Hepatocyte (in vitro differentiated cells): ENCODE measurements at places on chromosomes 5 and 9. TPM values are rescaled to one million over a fixed set of nuclear protein-coding genes. Genes with fewer than 3 reads are reported as not detected.

DNA sequence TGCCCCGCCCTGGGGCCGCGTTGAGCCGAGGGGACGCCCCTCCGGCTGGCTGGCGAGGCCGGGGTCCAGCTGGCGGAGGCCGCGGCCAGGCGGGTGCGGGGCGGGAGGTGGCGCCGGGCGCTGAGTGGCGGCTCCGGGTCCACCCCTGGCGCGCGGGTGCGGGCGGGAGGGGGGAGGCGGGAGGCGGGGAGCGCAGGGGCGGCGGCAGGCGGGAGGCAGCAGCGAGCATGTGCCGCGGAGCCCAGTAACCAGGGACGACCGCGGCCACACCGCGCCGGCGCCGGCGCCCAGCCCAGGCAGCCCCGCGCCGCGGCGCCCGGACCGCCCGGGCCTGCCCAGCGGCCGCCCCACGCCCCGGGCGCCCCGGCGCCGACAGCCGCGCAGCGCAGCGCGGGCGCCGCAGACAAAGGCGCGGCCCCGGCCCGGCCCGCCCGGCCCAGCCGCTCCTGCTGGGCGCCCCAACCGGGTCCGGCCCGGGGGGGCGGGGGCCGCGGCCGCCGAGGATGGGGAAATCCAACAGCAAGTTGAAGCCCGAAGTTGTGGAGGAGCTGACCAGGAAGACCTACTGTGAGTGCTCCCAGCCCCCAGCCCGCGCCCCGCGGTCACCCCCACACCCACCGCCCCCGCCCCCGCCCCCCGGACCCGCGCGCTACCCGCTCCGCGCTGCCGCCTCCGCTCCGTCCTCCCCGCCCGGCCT, at the start of gene NCS1:
Gene NCS1, plus strand, starts transcription at position 244 of the 697 bp plus-strand sequence. Its CDS starts 260 bp downstream, at position 504.
- no peaks in the 10 kb centered on the region for H3K36me3 ChIP-seq
- H3K4me1 ChIP-seq, result peaks cover 10% of the 10 kb centered on the region
- DNase-seq, result peak; percentile 91
- no peak within 1 kb of the TSS for H3K27ac ChIP-seq
- H3K4me3 ChIP-seq, result peak within 1 kb of the TSS; percentile 52

DNA sequence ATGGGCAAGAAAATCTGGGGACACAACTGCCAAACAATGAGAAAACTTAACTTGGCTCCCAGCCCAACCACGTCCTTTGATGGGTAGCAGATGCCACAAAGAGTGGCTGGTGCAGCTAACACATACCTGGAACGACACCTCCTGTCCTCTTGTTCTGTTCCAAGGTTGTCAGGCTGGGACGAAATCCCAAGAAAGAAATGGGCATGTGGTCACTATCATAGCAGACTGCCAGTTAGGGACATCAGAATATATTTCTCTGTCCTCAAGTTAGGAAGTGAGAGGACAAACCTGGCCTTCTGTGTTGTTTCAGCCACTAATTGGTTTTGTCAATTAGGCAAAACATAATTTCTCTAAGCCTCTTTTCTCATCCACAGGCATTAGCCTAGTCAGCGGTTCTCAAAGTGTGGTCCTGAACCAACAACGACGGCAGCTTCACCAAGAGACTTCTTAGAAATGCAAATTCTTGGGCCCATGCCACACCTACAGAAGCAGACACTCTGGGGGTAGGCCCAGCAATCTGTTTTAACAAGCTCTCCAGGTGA, 63.4 kb downstream of the RAPGEF1 start:
- no peaks in the 10 kb centered on the region for H3K27me3 ChIP-seq
- H3K4me1 ChIP-seq, result peaks cover 47% of the 10 kb centered on the region
- peak overlapping the region; percentile 84 for H3K27ac ChIP-seq
- DNase-seq, result no peak

- H3K27ac ChIP-seq, result no peak overlapping the region
- no peak overlapping the region for H3K4me3 ChIP-seq
- no peaks in the 10 kb centered on the region for H3K27me3 ChIP-seq
- H3K4me1 ChIP-seq, result peaks cover 26% of the 10 kb centered on the region
Observed at GRCh38 chr5:16732356-16732755, 115.6 kb upstream of the RETREG1 start.

- H3K36me3 ChIP-seq, result no peaks in the 10 kb centered on the region
- no peaks in the 10 kb centered on the region for H3K4me1 ChIP-seq
- no peak overlapping the region for H3K27ac ChIP-seq
Observed at GRCh38 chr9:116608064-116608463, 79.0 kb upstream of the TRIM32 start.

FBP2 gene
- total RNA-seq, result 0.20 TPM in 1 of 2 replicates, not detected in the other
